ENCODE measurements at places on chromosomes 6 and 20.

- no peak for DNase-seq
These were observed 2.9 kb downstream of the SDC4 start for GRCh38 chr20:45345104-45345936.

DNA sequence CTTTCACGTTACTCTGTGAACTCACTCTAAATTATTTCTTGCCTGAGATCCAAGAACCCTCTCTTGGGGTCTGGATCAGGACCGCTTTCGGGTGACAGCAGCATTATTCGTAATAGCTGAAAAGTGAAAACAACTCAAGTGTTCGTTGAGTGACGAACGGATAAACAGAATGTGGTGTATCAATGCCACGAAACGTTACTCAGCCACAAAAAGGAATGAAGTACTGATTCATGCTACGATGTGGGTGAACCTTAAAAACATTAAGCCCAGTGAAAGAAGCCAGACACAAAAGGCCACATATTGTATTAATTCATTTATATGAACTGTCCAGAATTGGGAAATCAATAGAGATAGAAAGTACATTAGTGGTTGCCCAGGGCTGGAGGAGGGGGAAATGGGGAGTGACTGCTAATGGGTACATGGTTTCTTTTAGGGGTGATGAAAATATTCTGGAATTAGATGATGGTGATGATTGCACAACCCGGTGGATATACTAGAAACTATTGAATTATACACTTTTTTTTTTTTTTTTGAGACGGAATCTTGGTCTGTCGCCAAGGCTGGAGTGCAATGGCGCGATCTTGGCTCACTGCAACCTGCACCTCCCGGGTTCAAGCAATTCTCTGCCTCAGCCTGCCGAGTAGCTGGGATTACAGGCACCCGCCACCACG is 8.4 kb downstream of the PTGIS start:
- peak; percentile 33 for DNase-seq

DNA sequence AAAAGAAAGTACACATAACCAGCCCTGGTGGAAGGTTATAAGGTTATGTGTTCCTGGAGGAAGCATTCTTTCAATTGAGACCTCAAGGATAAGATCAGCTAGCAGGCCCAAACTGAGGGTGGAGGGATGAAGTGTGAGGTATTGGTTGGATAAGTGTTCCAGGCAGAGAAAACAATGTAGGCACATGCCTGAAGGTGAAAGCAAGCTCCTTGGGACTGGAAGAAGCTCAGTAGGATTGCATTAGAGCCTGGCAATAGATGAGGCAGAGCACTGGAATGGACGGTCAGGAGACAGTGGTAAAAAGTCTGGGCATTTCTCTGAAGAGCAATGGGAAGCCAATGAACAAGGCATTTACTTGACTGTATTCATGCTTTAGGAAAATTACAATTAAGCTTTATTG is 89.9 kb upstream of the SHLD1 start:
- no peak for DNase-seq

DNA sequence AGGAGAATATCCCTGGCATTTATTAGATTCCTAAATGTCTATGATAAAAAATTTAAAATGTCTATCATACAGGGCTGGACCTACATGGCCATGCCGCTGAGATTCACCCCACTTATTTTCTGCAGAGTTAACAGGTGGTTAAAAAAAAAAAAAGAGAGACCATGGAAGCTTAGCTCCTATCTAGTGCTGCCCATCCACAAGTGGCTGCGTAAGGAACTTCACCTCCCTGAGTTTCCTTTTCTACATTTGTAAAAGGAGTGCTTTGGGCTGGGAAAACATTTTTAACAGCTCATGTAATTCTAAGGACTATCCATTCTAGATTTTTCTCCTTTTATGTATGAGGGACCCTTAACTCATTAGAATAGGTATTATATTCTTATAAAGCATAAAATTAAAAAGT is 534.1 kb downstream of the MMUT start:
- DNase-seq, result no peak

GRCh38 chr20:16262594-16262993 is 310.7 kb downstream of the KIF16B start:
- DNase-seq, result no peak
